CD4-positive, alpha-beta T cell treated with Interleukin-4 for 1 hour (primary cell): ENCODE measurements at places on chromosomes 2 and 18.
A peak's percentile ranks its signal among the peaks of the same experiment; 100 is the strongest.

- DNase-seq: peak; percentile 23
These were observed 26.9 kb upstream of the DTNB start for GRCh38 chr2:25700221-25700660.

- no peak for DNase-seq
These were observed 86.0 kb downstream of the OSBPL6 start for GRCh38 chr2:178280244-178280852.

DNA sequence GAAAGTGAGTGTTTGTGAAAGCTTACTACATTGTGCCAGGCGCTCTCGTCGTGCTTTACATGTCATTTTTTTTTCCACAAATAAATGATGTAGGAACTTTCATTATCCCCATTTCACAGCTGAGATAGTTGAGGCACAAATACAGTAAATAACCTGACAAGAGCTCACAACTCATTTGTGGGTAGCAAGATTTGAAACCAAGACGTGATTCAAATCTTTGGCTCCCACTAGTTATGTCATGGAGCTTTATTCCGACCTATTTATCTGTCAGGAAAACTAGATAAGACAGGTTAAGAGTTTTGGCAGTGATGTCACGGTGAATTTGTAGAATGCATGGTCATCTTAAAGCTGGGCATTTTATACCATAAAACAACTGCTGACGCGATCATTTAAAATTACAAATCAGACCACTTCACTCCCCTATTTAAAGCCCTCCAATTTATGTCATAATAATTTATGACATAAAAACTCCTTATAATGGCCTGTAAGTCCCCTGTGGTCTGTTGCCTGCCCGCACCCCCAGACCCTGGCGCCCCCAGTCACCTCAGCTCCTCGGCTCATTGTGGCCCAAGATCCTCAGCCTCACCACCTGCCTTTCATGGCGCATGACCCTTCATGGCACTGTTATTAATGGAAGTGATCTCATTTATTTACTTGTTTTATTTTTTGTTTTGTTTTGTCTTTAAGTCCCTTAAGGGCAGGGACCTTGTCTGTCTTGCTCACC is 678 bp upstream of the ZNF24 start:
- DNase-seq: peak; percentile 13

- DNase-seq: no peak
These were observed 71.4 kb downstream of the EPHA4 start for GRCh38 chr2:221500501-221501209.

DNA sequence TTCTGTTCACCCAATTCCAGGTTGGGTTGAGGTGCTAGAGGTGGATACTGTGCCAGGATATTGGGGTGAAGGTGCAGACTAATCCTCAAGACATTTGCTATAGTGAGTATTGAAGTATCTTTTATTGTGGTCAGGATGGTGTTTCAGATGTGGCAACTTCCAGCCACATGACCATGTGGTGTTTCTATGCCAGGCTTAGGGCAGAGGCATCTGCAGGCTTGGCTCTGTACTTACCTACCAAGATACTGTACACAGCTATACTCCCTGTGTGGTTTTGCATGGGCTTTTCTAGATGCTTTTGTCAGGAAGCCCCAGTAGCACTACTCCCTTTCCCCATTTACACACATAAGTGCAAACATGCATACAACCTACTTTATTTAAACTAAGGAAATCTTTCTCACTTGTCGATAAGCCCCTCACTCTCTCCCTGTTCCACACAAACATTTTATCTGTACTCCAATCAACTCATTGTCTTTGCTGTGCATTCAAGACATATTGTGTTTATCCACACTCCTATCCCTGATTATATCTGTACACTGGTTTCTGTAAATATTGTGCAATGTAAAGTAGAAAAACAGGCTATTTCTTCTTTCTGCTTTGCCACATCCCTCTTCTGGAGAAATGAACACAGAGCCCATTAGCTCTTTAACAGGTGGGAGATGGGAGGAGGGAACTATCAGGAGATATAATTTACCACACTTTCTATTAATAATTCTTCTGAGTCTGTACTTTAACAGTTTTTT is 12.3 kb downstream of the ARL6IP6 start:
- peak; percentile 42 for DNase-seq

- no peak for DNase-seq
These were observed 20.5 kb downstream of the GYPC start for GRCh38 chr2:126676221-126677175.

DNA sequence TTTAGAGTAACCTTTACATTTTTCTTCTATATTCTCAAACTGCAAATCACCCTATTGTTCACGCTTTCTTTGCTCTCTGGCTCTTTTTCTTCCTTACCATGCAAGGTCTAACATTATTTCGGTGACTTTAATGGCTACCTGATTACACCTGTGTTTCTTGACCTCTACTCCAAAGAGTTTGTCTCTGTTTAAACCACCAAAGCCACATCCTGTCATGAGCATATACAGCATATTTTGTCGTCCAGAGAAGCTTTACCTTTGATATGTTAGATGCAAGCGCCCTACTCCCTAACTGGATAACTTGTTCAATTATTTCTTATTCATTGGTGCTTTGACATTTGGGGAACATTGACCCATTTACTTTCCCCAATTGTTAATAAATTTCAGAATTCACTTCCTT is 565.1 kb upstream of the GCFC2 start:
- no peak for DNase-seq

- DNase-seq: no peak
These were observed 189.2 kb downstream of the NCKAP5 start for GRCh38 chr2:133378928-133379549.

DNA sequence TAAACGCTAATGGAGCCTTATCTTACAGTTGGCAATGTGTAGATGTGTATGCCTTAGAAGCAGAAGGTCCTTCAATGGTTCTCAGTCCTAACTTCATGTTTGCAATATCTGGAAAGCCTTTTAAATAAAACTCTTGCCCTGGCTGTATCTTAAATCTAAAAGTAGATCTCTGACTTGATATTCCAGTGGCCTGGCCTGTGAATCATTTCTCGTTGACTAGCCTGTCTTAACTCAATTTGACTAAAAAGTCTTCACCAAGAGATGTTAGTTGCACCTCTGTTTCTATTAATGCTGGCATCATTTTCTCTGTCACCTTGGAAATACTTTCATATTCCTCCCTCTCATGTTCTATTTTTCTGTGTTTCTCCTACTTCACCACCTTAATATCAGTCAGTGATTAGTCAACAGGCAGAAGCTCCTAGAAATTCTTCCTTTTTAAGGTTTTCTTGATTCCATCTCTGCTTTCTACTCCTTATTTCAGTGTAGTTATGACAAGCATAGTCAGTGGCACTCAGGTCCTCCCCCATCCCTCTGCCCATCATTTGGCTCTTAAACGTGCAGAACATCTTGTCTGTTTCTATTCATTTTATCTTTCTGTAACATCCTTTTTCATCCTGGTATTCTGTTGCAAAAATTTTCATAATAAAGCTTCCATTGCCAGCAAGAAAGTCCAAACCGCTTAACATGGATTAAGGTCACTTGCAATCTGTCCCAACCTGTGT is 4.3 kb downstream of the ITGAV start:
- DNase-seq: no peak

- DNase-seq: no peak
These were observed 255.9 kb downstream of the NEDD4L start for GRCh38 chr18:58299936-58300335.

DNA sequence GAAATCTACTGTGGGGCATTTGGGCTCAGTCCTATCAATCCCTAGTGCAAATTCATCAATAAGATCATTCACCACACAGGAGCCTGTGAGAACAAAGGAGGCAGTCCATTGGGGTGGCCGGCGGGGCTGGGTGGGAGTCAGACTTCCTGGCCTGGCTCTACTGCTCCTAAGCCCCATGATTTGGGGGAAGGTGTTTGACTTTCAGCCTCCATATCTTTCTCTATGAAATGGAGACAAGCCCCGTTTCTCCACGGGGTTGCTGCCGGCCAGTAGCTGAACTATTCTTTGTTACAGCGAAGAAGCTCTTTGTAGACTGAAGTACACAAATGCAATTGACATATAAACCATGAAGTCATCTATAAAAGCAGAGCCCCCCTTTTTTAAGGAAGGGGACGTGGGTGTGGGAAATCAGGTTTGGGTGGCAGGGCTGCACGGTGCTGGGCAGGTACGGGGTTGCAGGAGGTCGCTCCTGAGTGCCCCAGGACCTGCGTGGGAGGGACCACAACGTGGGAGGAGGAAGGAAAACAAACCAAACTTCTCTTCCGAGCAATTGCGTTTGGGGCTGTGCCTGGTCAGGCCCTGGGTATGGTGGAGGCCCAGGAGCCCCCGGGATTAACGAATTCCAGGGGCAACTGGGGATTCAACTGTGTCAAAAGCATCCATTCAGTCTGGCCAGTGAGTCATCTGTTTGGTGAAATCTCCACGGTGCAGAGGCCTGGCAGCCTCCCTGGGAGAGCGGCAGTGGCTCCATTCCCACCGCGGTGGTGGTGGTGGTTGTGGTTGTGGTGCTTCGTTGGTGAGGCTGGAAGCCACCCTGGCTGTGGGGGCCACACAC is 18.2 kb downstream of the FBLN7 start:
- peak; percentile 37 for DNase-seq

DNA sequence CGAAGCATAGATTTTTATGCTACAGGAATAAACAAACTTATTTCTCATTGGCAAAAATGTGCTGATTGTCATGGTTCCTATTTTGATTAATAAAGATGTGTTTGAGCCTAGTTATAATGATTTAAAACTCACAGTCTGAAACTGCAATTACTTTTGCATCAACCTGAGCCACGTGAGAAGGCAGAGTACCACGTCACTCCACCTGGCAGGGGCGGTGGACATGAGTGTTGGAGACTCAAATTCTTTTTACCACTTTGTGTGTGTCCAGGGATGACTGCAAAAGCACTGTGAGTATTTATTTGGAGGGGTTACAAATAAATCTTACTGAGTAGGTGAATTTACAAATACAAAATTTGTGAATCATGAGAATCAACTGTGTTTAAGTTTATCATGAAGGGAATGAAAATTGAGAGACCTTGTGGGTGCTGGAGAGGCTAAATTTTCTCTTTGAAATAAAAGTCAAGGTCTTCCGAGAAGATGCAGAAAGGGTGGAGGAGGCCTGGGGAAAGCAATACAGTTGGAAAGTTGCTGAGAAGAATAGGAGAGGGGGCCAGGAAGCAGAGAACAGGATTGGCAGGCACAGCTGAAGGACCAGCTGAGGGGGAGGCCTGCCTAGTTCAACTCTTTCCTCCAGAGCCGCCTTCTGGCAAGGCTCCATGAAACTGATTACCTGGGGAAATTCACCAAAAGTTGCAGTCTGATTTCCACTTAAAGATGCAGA is 316.4 kb downstream of the MYCN start:
- DNase-seq: no peak

GRCh38 chr18:13614641-13615288 is 111.6 kb downstream of the FAM210A start:
- DNase-seq: peak; percentile 62

- no peak for DNase-seq
These were observed 13.0 kb downstream of the GPR155 start for GRCh38 chr2:174473796-174474195.

DNA sequence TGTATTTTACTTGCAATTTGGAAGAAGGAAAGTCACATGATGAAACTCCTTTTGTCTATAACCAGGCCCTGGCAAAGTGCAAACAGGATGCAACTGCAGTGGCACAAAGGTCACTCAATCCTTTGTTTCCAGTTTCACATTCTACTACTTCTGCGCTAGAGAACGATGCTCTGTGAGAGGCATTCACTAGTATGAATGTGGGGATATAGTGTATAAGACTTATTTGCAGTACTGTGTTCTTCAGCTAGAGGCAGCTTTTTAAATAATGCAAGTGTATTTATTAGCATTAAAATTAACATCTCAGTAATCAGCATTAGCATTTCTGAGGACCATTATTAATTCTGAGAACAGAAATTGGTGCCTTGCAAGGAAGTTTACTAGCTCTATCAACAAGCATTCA is 68.9 kb downstream of the PRPF40A start:
- DNase-seq: no peak

- DNase-seq: no peak
These were observed 53.6 kb upstream of the EML6 start for GRCh38 chr2:54669677-54670484.

DNA sequence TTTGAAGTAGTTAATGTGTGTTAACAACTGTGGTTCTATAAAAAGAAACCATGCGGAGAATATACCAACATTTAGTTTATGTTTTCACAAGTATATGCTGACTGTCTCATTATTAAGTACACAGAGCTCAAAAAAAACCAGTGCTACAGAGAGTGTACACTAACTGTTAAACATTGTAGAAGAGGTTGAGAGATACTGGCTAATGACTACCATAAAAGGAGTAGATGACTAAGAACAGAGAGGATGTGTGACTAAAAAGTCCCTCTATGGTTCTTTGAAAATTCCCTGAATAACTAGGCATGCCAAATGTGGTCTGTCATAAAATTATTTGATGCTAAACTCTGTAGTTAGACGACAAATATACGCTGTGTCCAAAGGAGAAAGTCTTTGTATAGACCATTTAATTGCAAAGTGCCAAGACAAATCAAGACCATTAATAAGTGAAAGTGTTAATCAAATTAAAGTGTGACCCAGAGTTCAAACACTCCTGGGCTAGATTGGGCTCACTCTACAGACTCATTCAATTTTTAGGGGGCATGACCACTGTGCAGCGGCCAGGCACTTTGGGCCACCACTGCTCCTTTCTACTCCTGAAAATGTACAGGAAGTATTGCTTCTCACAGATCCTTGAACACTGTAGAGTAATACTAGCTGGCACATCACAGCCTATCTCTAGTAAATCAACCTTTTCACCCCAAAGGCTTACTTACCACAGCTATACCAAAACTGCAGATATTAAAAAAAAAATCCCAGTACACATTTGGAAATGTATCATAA is 45.1 kb upstream of the SERTAD2 start:
- DNase-seq: no peak

DNA sequence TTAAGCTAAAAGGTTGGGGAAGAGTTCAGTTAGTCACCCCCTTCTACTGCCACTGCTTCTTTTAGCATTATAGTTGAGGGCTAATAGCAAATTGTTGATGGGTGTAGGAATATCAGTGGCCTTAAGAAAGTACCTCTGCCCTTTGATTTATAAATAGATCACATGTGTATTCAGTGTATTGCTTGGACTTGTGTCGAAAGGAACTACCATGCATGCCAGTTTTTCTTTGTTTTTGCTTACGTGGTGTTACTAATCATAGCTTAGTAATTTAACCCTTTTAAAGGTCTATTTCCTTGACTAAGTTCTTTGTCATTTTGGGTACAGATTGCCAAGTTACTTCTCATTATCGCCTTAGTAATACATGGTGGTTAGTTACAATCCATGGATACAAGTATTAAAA is 85.6 kb downstream of the MIB1 start:
- no peak for DNase-seq

DNA sequence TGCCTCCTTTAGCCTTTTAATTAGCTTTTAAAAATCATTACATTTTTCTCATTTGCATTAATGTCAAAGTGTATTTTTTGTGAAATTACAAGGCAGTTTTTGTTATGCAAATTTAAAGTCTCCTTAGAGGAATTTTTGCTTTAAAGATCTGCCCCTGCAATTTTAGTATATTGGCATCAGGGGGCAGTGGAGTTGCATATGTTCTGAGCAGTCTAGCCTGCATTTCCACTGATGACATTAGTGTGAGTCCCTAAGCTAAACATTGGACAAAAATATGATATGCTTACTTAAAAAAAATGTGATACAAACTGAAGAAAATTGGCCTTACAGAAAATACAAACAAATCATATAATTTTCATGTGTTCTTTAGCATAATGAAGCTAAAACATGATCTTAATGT is 426.5 kb downstream of the SLC4A3 start:
- DNase-seq: no peak

- DNase-seq: no peak
These were observed 68.2 kb upstream of the NEDD4L start for GRCh38 chr18:57975805-57976204.

GRCh38 chr2:31888550-31888949 is 122.3 kb downstream of the MEMO1 start:
- no peak for DNase-seq

- DNase-seq: no peak
These were observed 472.5 kb downstream of the PID1 start for GRCh38 chr2:228798458-228799207.
